ENCODE measurements at places on chromosomes 5 and 9.

DNA sequence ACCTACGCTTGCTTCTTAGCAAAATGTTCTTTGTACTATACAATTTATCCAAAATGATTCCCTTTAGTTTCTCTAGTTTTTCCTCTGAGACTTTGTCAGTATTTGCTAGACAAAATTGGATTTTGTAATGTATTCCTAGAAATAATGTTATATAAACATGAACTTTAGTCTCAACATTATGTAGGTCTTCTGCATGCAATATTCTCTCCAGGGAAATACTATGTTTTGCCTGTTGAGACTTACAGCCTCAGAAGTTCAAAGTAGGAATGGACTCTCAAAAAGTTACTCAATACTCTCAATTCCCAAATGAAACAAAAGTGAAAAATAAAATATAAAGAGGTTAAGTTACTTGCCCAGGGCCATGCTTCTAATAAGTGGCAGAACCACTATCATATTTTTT, 24.8 kb upstream of the SMC2 start:
- DNase-seq, result no peak

DNA sequence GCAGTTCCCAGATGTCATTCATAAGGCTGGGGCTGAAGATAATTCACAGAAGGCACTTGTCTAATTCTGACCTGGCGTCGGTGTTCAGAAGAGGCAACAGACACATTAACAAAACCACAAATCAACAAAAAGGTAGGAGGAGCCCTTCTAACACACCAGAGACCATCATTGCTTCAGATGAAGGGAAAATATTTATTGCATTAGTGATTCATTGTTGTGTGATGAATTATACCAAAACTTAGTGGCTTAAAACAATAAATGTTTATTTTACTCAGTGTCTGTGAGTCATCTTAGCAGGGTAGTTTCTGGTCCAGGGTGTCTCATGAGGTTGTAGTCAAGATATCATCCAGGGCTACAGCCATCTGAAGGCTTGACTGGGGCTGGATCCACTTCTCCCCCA, 91.3 kb upstream of the KIF2A start:
- DNase-seq, result no peak

GRCh38 chr5:180007582-180007981, 64.0 kb downstream of the RNF130 start:
- DNase-seq, result no peak

DNA sequence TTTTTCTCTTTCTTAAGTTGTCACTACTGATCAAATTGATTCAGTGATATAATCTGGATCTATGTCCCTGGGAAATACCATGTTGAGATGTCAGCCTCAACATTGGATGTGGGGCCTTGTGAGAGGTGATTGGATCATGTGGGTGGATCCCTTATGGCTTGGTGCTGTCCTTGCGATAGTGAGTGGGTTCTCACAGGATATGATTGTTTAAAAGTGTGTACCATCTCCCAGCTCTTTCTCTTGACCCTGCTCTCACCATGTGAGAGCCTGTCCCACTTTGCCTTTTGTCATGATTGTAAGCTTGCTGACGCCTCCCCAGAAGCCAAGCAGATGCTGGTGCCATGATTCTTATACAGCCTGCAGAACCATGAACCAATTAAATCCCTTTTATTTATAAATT, 68.6 kb downstream of the ST8SIA4 start:
- no peak for DNase-seq

GRCh38 chr5:41747301-41747700, 122.9 kb downstream of the OXCT1 start:
- no peak for DNase-seq

GRCh38 chr5:125725691-125726090, 697.5 kb upstream of the GRAMD2B start:
- DNase-seq, result no peak

GRCh38 chr5:132064738-132065331, 4.4 kb downstream of the IL3 start:
- DNase-seq, result peak; percentile 62

DNA sequence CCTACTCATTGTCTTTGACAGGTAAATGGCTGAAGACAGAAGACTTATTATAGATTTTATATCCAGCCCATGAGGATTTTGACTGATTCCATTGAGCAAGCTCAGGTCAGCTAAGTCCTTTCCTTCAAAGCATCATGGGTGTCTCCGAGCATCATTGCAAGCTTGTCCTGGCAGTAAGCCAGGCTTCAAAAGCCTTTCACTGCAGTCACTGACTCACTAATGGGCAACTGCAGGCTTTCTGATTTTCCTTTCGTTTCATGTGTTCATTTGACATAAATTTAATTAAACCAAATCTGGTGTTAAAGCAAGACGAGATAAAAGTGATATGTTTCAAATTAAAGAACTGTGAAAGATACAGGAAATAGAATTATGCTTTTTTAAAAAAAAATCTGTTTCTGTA, 426.2 kb downstream of the ANXA1 start:
- no peak for DNase-seq

DNA sequence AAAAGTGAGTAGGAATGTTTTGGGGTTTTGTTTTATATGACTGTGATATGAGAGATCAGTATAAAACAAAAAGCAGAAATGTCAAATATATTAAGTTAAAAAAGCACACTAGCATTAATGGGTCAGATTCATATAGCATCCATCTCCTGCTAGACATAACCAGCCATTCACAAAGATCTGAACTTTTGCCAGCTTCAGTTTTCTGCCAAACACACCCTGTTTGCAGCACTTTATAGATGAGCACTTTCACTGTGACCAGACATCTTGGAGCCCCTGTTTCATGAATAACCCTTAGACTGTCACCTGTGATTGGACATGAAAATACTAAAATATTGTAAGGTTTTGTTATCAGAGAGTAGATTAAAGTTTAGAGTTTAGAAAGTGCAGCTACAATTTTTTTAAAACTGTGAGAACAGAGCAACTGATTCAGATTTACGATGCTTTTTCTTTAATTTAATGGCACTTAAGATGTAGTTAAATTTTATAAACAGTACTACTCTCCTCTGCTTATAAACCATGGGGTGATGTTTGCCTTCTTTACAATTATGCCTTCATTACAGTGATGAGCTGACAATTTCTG, 142.6 kb downstream of the KCTD16 start:
- DNase-seq, result no peak

- no peak for DNase-seq
These were observed 23.9 kb downstream of the PTPN3 start for GRCh38 chr9:109474170-109474569.

- DNase-seq, result no peak
These were observed 1.3 kb upstream of the ERAP1 start for GRCh38 chr5:96808868-96809558.

- no peak for DNase-seq
These were observed 312.3 kb upstream of the RIOK2 start for GRCh38 chr5:97495301-97495700.

GRCh38 chr5:10576121-10576789, 12.4 kb downstream of the ANKRD33B start:
- DNase-seq, result no peak

DNA sequence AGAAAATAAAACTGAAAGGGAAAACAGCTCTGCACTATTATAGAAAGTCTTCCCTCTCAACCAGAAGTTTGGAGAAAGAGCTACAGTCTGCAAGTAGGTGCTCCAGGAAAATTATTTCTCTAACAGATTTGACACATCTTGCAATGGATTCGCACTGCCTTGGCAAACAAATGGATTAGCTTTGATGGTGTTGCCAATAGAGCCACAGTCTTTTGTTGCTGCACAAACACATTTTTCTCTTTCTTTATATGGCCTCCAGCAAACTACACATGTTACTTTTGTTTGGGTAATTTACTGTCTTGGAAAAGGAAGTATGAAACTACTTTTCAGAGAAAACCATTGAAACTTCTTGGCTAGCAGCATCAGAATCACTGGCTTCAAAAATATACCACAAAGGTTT, 523.1 kb downstream of the EFNA5 start:
- DNase-seq, result no peak

DNA sequence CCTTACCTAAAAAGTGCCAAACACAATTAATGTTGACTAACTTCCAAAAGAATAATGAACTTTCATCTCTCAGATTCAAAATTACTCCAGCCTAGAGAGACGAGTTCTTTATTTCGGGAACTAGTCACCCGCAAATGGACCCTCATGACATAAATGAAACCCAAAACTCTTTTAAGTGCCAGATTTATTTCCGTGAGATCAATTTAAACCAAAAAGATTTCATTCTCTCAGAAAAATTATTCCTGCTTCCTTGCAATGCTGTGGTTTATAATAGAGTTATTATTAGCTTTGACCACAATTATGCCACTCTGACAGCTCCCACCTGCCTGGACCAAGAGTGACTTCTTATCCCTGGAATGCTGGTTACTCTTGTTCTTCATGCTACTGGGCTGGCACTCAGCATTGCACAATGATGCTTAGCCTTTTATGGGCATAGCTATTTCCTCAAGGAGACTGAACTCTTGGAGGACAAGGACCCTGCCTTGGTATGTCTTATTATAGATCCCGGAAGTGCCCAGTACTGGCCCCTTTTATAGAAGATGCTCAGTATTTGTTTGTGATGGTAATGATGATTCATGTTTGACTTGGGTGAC, 183.5 kb downstream of the SNX18 start:
- DNase-seq, result no peak

DNA sequence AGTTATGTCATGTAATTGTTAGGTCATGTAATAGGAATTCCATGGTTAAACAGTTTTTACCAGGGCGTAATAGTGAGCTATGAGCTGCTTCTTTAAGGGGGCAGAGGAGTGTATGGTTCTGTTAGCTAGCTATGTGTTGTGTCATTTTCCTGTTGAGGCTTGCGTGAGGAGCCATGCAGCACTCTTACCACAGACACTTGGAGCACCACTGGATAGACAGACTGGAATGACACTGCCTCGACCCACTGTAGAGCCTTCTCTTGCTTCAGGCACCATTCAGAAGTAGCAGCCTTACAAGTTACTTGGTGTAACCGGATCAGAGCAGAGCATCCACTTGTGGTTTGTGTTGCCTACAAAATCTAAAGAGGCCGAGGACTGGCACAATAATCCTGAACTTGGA, 28.3 kb upstream of the STOM start:
- no peak for DNase-seq

GRCh38 chr9:135117281-135117680, 29.8 kb downstream of the OLFM1 start:
- DNase-seq, result no peak

DNA sequence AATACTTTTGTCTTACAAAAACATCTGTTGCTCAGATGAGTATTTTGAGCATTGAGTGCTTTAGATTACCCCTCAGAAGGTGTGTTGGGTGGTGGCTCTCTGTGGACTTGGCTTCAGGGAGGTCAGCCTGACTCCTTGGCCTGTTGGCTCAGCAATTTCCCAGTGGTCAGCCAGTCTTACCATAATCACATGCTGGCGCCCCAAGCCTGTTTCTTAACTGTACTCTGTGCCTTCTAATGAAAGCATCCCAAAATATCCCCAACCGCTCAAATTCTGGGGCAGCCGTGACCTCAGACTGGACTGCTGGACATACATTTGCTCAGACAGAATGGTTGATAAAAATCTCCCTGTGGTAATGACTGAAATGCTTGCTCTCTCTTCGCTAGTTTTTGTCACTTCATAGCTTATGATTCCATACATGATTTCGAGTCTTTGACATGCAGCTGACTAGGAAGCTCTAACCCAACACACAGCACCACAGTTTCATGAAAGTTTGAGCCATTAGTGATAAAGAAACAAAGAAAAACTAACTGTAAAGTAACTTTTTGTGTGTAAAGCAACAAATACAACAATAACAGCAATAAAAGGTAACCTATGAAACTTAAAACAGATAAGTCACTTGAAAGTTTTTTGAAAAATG, 562.2 kb upstream of the MEF2C start:
- DNase-seq, result no peak

- DNase-seq, result no peak
These were observed 384.5 kb downstream of the IRX1 start for GRCh38 chr5:3980156-3980555.

Measured in CD4-positive, alpha-beta T cell treated with Interferon gamma for 1 hour (primary cell).